ENCODE measurements at places on chromosomes 13 and 19.

DNA sequence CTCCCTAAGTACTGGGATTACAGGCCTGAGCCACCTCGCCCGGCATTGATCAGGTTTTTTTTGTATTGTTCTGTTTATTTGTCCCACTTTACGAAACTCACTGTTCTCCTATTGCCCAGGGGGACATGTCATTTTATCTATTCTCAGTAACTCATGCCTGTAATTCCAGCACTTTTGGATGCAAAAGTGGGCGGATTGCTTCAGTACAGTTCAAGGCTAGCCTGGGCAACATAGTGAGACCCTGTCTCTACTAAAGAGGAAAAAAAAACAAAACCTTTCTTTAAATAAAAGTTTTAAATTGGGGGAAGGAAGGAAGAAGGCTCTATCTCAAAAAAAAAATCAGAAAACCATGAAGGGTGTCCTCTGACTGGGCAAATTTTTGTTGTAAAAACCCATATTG, 2.7 kb upstream of the MPV17L2 start:
- no peak for DNase-seq

- DNase-seq, result no peak
These were observed 8.1 kb upstream of the SEMA6B start for GRCh38 chr19:4567584-4568071.

- DNase-seq, result no peak
These were observed 13.9 kb upstream of the GNA11 start for GRCh38 chr19:3080286-3080685.

- no peak for DNase-seq
These were observed 639 bp downstream of the STARD13 start for GRCh38 chr13:33284916-33285315.

DNA sequence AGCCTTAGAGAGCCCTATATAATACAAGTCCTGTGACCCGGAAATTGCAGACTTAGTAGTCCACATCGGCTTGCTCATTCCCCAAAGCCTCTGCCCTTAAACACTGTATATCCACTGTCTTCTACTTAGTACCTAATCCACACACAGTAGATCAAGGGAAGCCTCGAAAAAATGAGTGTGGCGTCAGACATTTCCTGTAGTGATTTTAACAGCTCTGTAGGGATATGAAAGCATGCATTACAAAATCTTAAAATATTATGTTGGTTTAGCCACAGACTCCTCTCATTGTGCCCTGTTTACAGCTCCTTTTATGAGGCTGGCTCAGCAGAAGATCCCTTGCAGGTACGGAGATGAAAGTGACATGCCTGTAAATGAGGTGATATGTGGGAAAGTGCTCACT, 416.3 kb downstream of the LIG4 start:
- no peak for DNase-seq

GRCh38 chr13:34591900-34592529, 350.1 kb upstream of the NBEA start:
- no peak for DNase-seq

GRCh38 chr19:5800361-5801270, 4.3 kb upstream of the NRTN start:
- DNase-seq, result no peak

DNA sequence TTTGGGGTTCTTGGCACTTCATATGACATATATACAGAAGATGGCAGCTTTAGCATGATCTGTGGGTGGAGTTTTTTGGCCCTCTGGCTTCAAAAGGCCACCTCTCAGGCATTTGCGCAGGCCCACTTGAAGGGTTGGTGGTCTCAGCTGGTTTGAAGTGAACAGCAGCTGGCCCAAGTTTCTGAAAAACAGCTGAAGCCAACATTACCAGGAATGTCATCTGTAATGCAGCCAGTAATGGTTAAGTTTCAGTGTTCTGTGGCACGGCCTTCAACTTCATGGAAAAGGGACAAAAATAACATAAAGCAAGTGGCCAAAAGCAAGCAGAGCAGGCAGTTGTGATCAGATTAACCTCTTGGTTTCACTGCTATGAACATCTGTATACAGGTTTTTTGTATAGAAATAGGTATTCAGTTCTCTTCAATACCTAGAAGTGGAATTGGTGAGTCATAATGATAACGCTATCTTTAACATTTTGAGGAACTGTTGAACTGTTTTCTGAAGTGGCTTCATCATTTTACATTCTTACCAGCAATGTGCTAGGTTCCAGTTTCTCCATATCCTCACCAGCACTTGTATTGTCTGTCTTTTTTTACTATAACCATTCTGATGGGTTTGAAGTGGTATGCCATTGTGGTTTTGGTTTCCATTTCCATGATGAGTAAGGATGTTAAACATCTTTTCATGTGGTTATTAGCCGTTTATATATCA, 245.4 kb downstream of the SHISA2 start:
- no peak for DNase-seq

All from renal cortex interstitium (tissue), 15 donors.